ENCODE measurements at places on chromosomes 3 and 15.
A peak's percentile ranks its signal among the peaks of the same experiment; 100 is the strongest.

- DNase-seq = no peak
These were observed 4.4 kb upstream of the SCN5A start for GRCh38 chr3:38653685-38654537.

DNA sequence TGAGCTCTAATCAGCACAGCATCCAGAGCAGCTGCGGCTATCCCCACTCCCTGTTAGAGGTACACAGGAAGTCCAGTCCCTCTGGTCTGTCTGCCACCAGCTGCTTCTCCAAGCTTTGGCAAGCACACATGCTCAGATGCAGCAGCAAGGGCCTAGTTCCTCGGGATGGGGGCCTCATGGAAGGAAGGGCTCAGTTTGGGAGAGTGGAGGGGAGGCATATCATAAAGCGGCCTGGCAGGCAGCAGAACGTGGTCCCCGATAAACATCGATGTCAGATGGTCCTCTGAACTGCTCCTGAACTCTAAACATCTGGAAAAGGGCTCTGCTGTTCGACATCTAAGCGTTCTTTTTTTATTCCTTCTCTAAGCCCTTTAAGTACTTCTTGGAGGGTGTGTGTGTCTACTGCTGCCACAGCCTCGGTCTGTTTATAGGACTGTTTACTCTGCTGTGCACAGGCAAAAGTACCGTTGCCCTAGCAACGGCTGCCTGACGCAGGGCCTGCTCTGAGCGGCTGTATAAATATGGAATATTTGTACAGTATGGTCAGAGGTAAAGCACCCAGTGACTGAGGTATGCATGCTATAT, 74.6 kb downstream of the PRICKLE2 start:
- peak; percentile 96 for DNase-seq

- DNase-seq = peak; percentile 39
These were observed 6.3 kb downstream of the TBL1XR1 start for GRCh38 chr3:177190756-177191681.

- no peak for DNase-seq
These were observed 22.2 kb upstream of the CMTM8 start for GRCh38 chr3:32216172-32216783.

DNA sequence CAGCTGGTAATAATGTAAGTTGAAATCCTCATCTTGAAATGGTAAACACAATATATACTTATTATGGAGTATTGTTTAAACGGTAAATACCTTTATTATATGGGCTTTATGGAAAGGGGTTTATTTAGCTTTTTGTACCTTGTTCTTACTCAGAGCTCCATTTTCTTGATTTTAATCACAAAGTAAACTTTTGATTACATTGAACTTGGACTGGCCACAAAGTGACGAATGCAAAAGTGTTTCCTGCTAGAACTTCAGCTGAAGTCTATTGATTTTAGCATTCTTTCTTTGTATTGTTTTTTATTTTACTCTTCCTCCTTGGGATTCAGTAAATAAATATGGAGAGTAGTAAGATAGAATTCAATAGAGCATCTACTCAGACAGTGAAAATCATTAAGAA, 19.8 kb upstream of the AADAC start:
- DNase-seq = no peak

DNA sequence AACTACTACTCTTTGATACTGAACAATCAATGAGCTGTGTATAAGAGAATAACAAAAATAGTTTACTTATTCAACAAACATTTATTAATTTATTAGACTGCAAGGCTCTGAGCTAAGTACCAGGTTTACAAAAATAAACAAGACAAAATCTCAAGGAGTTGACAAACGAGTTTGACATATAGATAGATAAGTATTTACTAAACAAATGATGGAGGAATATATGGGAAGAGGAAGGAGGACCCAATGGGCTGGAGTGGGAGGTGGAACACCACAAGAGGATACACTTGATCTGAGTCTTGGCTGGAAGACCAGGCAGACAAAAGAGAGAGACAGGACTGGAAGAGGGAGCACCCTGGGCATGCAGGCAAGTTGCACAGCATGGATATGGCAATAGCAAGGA, 47.5 kb upstream of the FSIP1 start:
- no peak for DNase-seq

GRCh38 chr3:37279236-37279635, 104.9 kb upstream of the LRRFIP2 start:
- DNase-seq = no peak

GRCh38 chr3:67804089-67804488, 149.7 kb upstream of the SUCLG2 start:
- no peak for DNase-seq

DNA sequence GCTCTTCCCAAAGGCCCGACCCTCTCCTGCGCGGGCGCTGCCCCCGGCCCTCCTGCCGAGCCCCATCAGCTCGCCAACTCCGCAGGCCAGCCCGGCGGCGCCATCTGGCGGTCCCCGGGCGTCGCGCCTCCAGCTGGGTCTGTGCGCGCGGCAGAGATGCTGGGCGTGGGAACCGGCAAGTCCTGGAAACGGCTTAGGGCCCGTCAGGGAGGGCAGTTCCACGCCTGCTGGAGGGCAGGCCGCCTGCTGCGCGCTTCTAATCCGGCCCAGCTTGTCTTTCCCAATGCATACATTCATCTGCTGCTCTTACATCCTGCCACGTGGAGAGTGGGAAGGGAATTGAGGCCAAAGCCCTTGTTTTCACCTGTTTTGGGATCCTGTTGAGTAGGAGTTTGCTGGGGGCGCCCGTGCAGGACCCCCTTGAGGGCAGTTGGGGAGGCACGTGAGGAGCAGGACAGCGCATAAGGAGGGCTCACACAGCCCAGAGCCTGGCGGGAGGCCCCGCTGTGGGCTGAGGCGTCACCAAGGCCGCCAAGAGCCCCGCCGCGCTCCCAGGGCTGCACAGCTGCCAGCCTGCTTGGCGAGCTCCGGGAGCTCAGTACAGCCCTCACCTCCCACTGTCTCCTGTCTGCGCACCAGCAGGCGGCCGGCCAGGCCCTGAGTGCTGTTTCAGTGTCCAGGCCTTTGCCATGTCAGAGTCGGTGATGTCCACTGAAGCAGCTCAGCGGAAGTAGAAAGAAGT, 165.6 kb downstream of the NSMCE3 start:
- DNase-seq = peak; percentile 57

DNA sequence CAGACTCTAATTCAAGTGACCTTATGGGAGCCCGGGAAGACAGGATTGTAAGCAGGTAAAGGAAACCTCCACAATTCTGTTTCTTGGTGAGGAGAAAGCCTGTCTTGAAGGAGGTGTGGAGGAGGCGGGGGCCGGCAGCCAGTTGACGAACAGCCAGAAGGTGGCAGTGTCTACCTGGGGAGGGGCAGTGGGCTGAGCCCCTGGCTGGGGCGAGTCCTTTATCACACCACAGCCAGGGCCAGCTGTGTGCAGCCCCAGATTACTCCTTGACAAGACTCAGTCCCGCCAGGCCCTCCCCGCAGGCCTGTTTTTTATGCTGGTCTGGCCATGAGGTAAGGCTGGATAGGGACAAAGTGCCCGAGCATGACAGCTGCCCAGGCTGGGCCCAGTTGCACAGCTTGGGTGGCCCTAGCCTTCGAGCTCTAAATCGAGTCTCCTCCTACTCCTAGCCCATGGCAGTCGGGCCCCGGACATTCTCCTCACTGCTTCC, 40.9 kb upstream of the IDH2 start:
- DNase-seq = no peak

DNA sequence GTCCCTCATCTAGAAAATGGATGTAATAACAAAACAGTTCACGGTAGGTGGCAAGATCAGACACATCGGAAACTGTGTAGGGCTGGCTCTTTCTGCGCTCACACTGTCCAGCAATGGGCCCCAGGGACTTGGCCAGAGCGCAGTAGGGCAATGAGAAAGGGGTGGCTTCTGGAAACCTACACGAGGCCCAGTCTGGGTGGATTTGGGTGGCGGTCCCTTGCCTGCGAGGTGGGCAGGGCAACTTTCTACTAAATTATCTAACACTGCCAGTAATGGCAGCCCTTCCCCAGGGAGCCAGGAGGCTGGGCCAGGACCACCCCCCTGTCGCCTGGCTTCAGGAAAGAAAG, 2.1 kb upstream of the TNK2 start:
- no peak for DNase-seq

- no peak for DNase-seq
These were observed 21.4 kb downstream of the TBC1D2B start for GRCh38 chr15:78055919-78056713.
